A549 treated with Mapracorat at 1 μM for 4 hours (cell line): ENCODE measurements at places on chromosomes 7 and 10. TPM values are rescaled to one million over a fixed set of nuclear protein-coding genes. Genes with fewer than 3 reads are reported as not detected.

The MYO3A gene
- total RNA-seq = not detected in 5 replicates

The HECTD2 gene
- total RNA-seq = 3.2 to 4.2 TPM (median 3.6 TPM) in 5 replicates

The MYO1G gene
- total RNA-seq = 0.12 to 0.28 TPM (median 0.16 TPM) in 5 replicates

The GPC2 gene
- total RNA-seq = 0.62 to 1.5 TPM (median 1.0 TPM) in 5 replicates

The ECHDC3 gene
- 8.8 to 10.6 TPM (median 9.4 TPM) in 5 replicates for total RNA-seq

The TMEM176A gene
- not detected in 5 replicates for total RNA-seq

The PRSS37 gene
- total RNA-seq = not detected in 5 replicates

The GIMAP6 gene
- total RNA-seq = not detected in 5 replicates

The CALY gene
- total RNA-seq = 0.33 to 1.6 TPM (median 0.74 TPM) in 5 replicates

The OR9A2 gene
- total RNA-seq = not detected in 5 replicates

The SVIL gene
- 17.9 to 22.9 TPM (median 20.0 TPM) in 5 replicates for total RNA-seq

The KCNMA1 gene
- total RNA-seq = 40.3 to 86.3 TPM (median 68.8 TPM) in 5 replicates

The AHCYL2 gene
- total RNA-seq = 5.0 to 6.3 TPM (median 5.9 TPM) in 5 replicates

The DNAJB6 gene
- total RNA-seq = 86.0 to 142 TPM (median 94.2 TPM) in 5 replicates

The GJD4 gene
- 0.08 to 0.10 TPM in 2 of 5 replicates, not detected in the others for total RNA-seq

The ABLIM1 gene
- 31.1 to 42.0 TPM (median 34.1 TPM) in 5 replicates for total RNA-seq

The CHCHD1 gene
- 62.1 to 69.8 TPM (median 68.1 TPM) in 5 replicates for total RNA-seq

The KBTBD2 gene
- 22.3 to 26.2 TPM (median 25.2 TPM) in 5 replicates for total RNA-seq

The ACSM6 gene
- total RNA-seq = not detected in 5 replicates

The SLC13A4 gene
- 0.07 to 0.23 TPM in 2 of 5 replicates, not detected in the others for total RNA-seq

The TUBGCP2 gene
- total RNA-seq = 31.3 to 45.9 TPM (median 44.9 TPM) in 5 replicates

The PRRT4 gene
- total RNA-seq = 0.37 to 0.42 TPM (median 0.40 TPM) in 4 of 5 replicates, not detected in the other

The AIFM2 gene
- 29.3 to 39.2 TPM (median 35.9 TPM) in 5 replicates for total RNA-seq

The GALNT17 gene
- not detected in 5 replicates for total RNA-seq

The CRYGN gene
- not detected in 5 replicates for total RNA-seq
